ENCODE measurements at places on chromosomes 5 and 9. TPM values are rescaled to one million over a fixed set of nuclear protein-coding genes. Genes with fewer than 3 reads are reported as not detected.

DNA sequence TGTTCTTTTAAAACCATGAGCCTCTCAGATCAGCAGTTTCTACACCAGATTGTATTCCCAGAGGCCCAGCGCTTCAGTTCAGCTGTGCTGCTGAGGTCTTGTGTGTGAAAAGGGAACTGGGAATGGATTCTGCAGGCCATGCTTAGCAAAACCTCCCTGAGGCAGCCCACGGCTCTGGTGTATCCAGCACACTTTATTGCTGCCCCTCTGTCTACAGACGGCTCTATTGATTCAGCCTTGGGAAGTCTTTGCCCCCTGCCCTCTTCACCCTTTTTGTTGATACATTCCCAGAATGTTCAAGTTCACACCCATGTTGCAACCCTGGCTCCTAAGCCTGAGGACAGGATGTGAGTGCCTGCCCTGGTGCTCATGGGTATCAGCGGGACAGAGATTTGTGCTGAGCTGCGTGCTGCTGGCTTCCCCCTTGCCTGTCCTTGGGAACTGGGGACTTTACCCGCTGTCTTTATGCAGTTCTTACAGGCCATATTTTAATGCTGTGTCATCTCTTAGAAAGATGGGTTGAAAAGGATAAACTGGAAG is 37.3 kb downstream of the ARHGAP26 start:
- no peak for DNase-seq

FTMT gene
- not detected for total RNA-seq

- DNase-seq: no peak
These were observed 44.6 kb upstream of the FOXE1 start for GRCh38 chr9:97808415-97808814.

- DNase-seq: no peak
These were observed 405.5 kb downstream of the EFNA5 start for GRCh38 chr5:107265193-107265592.

LVRN gene
- total RNA-seq: 2.8 TPM

SLC6A3 gene
- not detected for total RNA-seq

DNA sequence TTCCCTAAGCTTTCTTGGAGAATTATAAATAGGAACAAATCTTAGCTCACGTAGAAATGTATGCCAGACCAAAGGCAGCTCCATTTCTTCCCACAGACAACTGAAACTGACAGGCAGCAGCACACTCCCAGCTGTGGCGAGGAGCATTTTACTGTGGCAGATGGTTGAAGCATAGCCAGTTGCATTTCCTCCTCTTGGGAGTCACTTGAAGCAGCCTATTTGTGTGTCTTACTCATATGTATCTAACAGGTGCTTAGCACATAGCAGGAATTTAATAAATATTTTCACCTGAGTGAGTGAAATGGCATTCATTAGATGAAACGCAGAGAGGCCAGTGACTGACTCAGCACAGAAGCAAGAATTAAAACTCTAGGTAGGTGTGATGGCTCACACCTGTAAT is 12.3 kb upstream of the MTMR12 start:
- peak; percentile 6 for DNase-seq

DNA sequence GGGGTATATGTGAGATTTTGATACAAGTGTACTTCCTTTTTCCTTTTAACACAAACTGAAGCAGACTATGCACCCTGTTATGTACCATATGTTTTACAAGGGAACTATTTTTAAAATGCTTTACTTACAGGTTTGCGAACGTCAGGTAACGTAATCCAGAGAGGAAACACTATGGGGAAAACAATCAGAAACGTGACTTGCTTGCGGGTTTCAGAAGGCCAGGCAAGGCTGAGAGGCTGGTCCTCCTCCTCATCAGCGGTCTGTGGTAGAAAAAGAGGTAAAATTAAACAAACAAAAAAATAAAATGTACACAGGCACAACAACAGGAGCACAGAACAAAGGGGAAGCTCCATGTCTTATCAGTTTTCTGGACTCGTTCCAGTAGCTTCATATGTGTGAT is 141.2 kb downstream of the ACER2 start:
- DNase-seq: no peak

All from occipital lobe (tissue), 3 donors.